ENCODE measurements at places on chromosomes 11 and 22.
A peak's percentile ranks its signal among the peaks of the same experiment; 100 is the strongest.

DNA sequence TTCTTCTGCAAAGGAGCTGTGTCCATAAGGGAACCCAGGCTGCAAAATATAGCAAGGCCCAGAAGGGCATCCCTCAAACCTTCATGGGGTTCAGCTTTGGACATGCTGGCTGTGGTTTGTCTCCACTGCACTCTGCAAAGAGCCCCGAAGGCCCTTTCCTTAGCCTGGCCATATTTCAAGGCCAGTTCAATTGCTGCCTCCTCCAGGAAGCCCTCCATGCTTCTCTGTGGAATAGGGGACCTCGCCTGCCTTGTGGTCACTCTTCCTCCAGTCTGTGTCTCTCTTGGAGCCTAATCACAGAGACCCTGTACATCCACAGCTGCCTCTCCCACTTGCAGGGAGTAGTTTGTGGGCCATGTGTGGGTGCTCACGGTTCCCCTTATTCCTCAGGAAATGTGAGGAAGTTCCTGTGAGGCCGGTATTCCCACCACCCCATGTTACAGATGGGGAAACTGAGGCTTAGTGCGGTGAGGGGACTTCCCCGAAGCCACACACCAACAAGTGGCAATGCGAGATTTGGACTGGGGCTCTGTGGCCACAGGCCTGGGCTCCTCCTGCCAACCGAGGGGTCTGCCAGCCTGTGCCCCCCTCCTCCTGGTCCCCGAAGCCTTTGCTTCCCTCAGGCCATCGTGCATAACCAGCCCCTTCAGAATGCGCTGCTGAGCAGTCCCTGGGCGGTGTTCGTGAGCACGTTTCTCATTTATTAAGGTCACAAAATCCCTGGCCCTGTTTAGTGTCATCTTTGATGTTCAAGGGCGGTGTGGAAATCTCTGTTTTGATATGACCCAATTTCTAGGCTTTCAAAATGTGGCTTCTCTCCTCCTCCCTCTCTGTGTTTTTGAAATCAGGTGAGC is 65.8 kb downstream of the PARVB start:
- no peak for DNase-seq

DNA sequence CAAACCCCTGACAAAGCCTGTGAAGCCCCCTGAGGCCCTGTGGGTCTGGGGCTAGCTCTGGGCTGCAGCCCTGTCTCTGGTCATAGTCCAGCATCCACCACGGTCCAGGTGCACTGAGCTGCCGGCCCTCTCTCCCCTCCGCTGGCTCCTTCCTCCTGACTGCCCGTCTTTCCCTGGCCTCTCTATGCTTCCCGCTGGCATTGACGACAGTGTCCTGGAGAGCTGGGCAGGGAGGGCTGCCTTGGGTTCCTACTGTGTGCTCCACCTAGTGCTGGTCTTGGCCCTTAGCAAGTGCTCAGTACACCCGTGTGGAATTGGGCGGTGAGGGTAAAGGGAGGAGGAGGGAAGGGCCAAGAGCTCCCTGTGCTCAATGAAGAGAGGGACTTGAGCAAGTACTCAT is 868 bp upstream of the MYEOV start:
- no peak for DNase-seq

DNA sequence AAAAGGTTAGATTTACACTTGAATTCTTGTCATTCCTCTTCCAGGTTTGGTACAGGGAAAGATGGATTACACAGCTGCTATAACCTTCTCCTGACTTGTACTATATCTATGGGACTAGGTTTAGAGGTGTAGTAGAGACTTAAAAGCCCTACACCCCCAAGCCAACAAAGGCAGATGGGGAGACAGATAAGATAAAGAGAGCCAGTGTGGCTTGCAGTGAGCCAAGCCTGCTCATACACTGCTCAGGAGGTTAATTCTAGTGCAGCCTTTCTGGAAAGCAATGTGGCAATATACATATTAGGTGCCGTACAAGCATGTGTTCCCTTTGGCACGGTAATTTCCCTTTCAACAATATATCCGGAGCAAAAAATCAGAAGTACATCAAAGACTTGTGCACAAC is 10.8 kb downstream of the SIK3 start:
- no peak for DNase-seq

DNA sequence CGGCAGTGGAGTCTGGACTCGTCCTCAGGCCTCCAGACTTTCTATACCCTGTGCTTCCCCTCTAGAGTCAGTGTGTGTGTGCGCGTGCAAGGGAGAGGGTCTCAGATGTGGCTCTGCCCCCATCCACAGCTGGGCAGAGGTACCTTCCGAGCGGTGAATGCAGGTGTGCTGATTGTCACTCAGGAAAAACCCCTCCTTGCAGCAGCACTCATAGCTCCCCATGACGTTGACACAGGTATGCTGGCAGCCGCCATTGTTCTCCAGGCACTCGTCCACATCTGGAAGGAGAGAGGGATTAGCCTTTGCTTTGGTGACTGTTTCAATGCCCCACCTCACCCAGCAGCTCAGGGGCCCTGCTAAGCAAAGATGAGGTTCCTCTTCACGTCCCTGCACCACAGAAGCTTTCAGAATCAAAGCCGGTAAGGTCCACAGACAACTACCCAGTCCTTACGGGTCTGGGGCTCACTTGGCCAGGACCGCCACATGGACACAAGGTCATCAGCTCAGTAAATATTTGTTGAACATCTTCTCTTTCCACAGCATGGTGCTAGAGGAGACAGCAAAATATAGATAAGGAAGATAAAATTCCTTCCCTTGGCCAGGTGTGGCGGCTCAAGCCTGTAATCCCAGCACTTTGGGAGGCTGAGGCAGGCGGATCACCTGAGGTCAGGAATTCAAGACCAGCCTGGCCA is 16.9 kb downstream of the SCUBE2 start:
- no peak for DNase-seq

GRCh38 chr22:19825904-19826618 is 28.6 kb downstream of the GNB1L start:
- DNase-seq, result no peak

DNA sequence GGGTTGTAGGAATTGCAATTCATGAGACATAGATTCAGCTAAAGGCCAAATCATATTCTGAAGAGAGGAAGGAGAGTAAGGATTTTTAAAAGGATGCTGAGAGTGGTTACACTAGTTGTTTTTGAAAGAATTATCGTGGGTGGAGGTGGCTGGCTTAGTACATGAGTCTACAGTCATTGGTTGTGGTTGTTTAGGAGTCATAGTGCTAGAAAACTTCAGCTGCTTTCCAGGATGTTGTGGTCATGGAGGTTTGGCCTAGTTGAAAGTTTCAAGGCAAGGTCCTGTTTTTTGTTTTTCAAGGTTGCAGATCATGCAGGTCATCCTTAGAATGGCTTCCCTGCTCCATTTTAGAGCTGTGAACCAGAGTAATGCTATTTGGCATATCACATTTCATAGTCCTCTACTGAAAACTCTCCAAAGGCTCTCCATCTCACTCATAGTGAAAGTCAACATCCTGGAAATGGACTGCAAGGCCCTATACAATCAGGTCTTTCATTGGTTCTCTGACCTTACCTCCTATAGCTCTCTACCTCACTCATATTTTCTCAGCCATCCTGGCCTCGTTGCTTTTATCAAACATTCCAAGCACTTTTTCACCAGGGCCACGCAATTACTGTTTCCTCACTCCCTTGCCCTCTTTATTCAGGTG is 26.1 kb upstream of the ZBTB44 start:
- no peak for DNase-seq

DNA sequence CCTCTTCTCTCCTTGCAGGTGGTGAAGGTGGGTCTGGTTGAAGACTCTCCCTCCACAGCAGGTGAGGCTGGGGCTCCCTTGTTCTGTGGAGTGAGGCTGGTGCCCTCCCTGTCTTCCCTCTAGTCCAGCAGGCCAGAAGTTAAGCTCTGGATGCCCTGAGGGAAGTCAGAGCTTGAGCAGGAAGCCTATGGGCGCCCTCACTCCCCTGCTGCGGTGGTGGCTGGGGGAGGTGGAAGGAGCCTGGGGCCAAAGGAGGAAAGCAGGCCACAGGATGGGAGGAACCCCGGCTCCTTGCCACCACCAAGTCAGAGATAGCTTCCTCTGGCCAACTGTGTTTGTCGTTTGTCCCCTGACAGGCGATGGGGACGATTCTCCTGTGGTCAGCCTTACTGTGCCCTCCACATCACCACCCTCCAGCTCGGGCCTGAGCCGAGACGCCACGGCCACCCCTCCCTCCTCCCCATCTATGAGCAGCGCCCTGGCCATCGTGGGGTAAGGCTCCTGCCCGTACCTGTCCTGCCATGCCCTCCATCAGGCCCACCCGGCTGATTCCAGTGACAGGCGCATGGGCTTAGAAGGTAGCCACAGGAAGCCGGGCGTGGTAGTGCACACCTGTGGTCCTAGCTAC is 29.5 kb upstream of the RAB1B start:
- no peak for DNase-seq

- DNase-seq, result no peak
These were observed 23.0 kb downstream of the ANKK1 start for GRCh38 chr11:113410414-113411135.

GRCh38 chr11:128757886-128758612 is 64.2 kb downstream of the FLI1 start:
- DNase-seq, result no peak

- peak; percentile 44 for DNase-seq
These were observed 1.5 kb downstream of the GALNT18 start for GRCh38 chr11:11620173-11620920.

DNA sequence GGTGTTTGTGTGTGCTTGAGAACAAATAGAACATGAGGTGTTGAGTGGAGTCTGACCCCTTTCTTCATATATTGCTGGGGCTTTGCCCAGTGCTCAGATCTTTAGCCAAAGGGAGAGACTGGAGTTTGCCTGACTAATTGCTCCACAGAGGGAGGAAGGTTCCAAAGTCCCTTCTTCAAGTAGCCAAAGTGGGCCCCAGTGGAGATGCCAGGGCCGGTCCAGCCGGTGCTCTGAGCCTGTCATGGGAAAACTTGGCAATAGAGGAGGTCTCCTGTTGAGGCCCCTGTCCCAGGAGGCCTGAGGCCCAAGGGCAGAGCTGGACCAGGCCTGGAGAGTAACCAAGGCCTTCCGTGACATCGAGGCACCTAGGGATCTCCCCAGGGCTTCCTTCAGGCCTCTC is 112.3 kb downstream of the DSCAML1 start:
- DNase-seq, result no peak

- no peak for DNase-seq
These were observed 61.0 kb downstream of the SERGEF start for GRCh38 chr11:17951685-17952388.
